ENCODE measurements at places on chromosomes 4 and X.

- no peak for DNase-seq
These were observed 26.2 kb upstream of the ZBTB33 start for GRCh38 chrX:120224388-120224787.

DNA sequence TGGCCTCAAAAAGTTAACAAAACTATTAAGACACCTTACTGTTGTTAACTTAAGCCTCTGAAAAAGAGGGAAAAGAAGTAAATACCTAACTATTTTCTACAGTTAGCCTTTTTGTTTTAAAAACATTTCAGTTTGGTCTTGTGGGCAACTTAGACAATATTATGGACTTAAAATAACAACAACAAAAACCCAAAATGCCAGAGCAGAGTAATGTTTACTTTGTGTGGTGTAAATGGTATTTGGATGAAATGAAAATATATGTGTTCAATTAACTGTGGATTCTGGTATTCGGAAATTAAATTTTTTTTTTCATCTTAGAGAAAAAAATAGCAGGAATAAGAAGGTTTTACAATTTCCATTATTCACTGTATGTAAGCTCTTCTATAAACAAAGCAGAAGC is 79.6 kb upstream of the NPNT start:
- DNase-seq: no peak

DNA sequence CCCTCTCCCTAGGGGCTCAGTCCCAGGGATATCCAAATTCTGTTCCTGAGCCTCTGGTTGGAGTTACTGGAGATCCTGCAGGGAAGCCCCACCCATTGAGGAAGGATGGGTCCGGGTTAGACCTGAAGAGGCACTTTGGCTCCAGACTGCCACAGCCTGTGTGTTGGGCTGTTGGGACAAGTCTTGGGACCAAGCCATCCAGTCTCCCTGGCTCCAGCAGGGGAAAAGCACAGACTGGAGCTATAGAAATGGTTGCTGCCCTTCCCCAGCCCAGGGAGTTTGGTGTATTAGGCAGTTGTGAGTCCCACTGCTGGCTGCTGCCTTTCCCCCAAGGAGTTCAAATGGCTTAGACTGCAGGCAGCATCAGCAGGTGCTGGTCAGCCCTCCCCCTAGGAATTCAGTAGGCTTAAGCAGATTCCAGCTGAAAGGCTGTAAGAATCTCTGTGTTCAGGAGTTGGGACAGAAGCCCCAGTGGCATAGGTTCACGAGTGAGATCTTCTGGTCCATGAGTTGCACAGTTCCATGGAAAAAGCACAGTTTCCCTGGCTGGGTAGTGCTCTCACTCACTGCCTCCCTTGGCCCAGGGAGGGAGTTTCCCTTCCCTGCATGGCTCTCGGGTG is 344.0 kb upstream of the EPHA5 start:
- no peak for DNase-seq

- DNase-seq: no peak
These were observed 180.4 kb downstream of the CPEB2 start for GRCh38 chr4:15182600-15183220.

GRCh38 chrX:30414144-30414543 is 105.0 kb upstream of the NR0B1 start:
- no peak for DNase-seq

GRCh38 chrX:123988423-123989111 is 27.1 kb downstream of the STAG2 start:
- no peak for DNase-seq

GRCh38 chr4:83388313-83388676 is 53.6 kb upstream of the HPSE start:
- DNase-seq: no peak

DNA sequence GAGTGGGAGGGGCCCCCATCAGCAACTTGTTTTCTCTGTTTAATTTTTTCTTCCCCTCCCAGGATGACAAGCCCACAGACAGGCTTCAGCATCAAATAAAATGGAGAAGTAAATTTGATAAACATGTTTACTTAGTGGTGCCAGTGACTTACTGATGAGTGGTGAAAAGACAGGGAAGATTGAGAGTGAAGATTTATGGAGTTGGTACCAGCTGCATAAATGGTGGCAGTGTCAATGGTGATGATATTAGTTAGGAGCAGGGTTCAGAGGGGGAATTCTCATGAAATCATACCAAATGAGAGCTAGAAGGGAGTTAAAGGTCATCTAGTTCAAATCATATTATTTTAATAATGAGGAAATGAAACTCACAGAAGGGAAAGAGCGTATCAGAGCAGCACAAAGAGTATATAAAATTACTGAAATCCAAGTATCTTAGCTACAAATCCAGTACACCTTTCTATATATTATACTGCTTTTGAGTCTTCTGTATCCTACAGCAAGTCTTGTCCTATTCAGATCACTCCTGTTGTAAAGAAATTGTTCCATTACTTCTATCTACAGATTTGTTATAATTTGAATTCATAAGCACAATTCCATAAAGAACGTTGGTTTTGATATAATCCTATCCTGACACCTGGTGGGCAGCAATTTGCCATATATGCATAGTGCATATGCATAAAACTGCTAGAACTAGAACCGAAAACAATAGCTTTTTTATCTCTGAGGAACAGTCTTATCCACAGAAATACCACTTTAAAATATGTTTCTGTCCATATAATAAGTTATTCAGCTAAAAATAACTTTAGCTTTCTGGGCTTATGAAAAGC is 5.0 kb downstream of the P2RY10 start:
- no peak for DNase-seq

GRCh38 chr4:173857828-173858227 is 327.8 kb upstream of the HAND2 start:
- DNase-seq: no peak

GRCh38 chrX:24023972-24024669 is 2.9 kb downstream of the KLHL15 start:
- no peak for DNase-seq

GRCh38 chr4:20832826-20833225 is 132.6 kb downstream of the PACRGL start:
- DNase-seq: no peak

GRCh38 chr4:109589605-109590004 is 29.6 kb downstream of the MCUB start:
- DNase-seq: no peak

- no peak for DNase-seq
These were observed 10.2 kb upstream of the ATP6AP2 start for GRCh38 chrX:40570346-40571093.

DNA sequence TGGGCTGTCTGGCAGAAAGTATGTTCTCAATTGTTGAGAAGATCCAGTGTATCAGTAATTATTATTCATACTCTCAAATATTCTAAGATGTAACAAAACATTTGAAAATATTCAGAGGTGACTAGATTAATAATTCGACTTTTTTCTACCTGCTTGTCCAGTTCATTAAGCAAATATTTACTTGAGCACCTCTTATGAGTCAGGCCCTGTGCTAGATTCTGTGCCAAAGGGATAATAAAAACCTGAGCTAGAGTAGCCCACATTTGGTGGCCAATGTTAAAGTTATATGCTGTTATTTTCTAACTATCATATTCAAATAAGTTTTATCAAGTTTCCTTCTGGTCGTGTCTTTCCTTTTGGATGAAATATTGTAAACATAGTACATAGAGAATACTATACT is 58.5 kb downstream of the ARHGAP10 start:
- no peak for DNase-seq

DNA sequence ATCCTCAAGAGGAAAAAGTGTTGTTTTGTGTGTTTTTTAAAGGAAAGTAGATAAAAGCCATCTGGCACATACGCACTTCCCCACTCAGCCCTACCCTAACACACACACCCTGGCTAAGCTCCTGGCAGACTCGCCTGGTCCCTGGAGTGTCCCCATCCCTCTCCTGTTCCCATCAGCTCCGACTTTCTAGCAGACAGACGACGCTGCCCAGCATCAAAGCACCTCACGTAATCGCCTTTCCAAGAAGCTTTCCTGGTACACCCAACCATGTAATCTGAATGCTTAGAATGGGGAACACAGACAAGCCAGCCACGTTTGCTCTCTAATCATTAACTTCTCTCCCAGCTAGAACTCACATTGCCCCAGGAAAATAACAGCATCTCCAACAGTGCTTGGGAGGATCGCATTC is 116.2 kb downstream of the AFAP1 start:
- DNase-seq: no peak

DNA sequence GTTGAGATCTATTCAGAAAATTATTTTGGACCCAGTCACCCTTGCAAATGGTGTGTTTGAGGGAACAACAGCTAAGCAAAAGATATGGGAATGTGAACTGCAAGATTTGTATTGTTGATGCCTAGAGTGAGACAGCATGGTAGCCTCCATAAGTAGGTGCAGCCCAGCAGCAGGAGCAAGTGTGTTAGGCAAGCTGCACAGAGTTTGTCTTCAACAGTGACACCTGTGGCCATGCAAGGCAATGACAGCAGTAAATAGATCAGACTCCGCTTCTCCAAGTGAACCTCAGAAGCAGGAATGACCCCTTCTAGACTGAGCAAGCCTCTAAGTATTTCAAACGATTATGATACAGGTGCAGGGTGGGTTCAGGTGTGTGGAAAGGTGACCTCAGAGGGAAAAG is 133.4 kb upstream of the MSX1 start:
- no peak for DNase-seq

GRCh38 chr4:184471881-184472613 is 2.3 kb downstream of the IRF2 start:
- no peak for DNase-seq

DNA sequence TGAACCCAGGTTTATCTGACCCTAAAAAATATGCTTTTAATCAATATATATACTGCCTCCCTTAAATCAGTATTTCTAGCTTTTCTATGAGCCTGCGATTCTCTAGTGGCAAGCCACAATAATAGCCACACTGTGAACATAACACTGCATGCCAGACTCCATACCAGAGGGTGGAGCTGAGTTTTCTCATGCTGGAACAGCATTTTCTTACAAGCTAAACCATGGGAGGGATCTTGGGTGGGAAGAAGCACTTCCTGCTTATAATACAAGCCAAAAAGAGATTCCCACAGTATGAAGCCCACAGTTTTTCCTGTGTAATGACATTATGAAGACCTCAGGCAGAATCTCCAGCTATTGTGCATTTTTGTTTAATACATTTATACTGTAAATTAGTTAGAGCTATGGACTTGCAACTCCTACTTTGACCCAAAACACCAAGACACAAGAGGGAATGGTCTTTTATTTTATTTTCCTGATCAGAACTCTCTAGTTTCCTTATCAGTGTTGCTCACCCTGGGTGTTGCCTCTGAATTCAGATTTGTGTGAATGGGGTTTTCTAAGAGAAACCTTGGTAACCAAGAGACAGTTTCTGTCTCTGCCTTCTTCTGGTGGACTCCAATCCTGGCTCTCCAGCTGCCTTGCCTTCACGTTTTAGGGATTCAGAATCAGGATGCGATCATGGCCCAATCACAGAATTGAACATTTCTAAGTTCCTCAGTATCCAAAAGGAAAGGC is 74.5 kb upstream of the EOLA2 start:
- DNase-seq: no peak

GRCh38 chr4:150769248-150769647 is 187.3 kb downstream of the MAB21L2 start:
- DNase-seq: no peak

DNA sequence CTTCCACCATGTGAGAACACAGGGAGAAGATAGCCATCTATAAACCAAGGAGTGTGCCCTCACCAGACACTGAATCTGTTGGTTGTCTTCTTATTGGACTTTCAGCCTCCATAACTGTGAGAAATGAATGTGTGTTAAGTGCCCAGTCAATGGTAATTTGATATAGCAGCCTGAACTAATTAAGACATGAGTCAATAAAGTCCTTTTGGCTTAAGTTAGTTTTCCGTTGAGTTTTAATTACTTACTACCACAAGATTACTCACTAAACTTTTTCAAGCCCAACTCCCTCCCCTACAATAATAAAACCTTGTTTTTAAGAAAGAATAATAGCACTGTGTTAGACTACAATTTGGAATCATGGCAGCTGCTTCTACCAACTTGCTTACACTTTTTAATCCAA is 324.2 kb downstream of the PCDH19 start:
- no peak for DNase-seq

- no peak for DNase-seq
These were observed 7.7 kb downstream of the FANCB start for GRCh38 chrX:14865201-14865600.

DNA sequence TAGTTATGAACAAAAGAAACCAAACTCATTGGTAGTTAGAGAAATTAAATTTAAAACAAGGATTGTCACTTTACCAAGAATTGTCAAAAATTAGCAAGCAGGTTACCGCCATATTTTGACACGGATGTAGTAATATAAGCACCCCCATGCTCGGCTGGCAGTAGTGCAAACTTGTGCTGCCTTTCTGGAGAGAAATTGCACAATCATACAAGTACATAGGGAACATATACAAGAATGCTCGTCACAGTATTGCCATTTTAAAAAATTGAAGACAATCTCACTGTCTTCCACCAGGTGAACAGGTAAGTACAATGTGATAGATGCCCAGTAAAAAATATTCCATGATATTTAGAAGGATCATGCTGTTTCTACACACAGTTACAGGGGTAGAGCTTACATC is 55.6 kb upstream of the SLC39A8 start:
- no peak for DNase-seq

DNA sequence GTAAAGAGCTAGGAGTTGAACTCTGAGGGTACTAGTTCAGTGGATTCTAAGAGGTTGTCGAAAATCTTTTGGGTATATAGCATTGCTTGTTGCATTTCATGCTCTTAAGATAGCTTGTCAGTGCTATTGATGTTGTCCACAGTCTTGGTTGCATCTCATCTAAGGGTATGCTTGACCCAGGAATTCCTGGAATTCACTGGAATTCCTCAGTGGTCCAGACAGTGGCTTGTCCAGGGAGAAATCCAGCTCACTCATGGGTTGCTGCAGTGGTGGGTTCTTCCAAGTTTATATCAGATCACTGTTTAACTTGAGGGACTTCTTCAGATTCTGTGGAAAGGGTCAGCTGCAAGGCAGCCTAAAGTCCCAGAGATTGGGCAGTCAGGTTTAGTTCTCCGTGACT is 29.8 kb upstream of the SMARCAD1 start:
- DNase-seq: no peak

GRCh38 chr4:123421227-123421936 is 24.8 kb downstream of the SPRY1 start:
- DNase-seq: no peak

DNA sequence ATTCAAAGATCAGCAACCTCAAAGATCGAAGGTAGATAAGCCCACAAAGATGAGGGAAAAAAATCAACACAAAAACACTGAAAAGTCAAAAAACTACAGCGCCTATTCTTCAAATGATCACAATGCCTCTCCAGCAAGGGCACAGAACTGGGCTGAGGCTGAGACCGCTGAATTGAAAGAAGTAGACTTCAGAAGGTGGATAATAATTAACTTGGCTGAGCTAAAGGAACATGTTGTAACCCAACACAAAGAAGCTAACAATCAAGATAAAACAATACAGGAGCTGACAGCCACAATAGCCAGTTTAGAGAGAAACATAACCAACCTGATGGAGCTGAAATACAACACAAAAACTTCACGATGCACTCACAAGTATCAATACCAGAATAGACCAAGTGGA is 231.1 kb downstream of the STPG2 start:
- DNase-seq: no peak

GRCh38 chr4:181528570-181529184 is 714.5 kb upstream of the TENM3 start:
- DNase-seq: no peak

GRCh38 chrX:120457766-120458180 is 11.3 kb downstream of the LAMP2 start:
- DNase-seq: no peak

All from activated CD4-positive, CD25-positive, alpha-beta regulatory T cell (primary cell).